ENCODE measurements at places on chromosomes 1 and 21.

GRCh38 chr1:65265651-65266351 is 43.5 kb upstream of the DNAJC6 start:
- no peak for DNase-seq

GRCh38 chr1:24855474-24855873 is 74.6 kb downstream of the RUNX3 start:
- DNase-seq: no peak

DNA sequence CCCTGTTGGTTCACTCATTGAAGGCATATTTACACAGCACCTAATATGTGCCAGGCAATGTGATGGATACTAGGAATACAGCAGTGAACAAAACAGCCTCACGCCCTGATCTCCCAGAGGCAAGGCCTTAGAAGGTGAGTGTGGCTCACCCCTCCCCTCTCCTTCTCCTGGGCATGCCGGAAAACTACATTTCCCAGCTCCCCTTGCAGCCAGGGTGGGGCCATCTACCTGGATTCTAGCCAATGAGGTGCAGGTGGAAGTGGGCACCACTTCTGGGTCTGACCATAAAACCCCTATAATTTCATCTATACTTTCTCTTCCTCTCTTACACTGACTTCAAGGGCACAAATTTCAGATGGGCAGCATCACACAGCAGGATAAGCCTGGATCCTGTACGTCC is 63.8 kb downstream of the FBXO2 start:
- no peak for DNase-seq

- no peak for DNase-seq
Observed at GRCh38 chr21:38839328-38840286, 33.9 kb downstream of the ETS2 start.

GRCh38 chr1:100277866-100278265 is 11.8 kb downstream of the RTCA start:
- no peak for DNase-seq

DNA sequence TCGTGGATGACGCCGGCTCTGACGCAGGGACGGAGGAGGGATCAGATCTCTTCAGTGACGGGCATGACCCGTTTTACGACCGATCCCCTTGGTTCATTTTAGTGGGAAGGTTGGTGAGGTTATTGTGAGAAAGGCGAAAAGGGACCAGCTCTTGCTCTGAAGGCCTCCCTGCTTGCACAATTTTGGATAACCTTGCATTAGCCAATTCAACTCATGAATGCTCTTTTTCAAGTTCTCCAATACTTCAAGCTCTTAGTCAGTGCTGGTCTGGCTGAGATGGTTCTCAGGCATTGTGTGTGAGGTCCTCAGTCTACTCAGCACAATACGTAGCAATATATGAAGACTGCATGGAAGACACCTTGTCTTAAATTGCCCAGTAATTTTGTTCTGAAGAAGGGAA is 72.6 kb upstream of the PGD start:
- no peak for DNase-seq

DNA sequence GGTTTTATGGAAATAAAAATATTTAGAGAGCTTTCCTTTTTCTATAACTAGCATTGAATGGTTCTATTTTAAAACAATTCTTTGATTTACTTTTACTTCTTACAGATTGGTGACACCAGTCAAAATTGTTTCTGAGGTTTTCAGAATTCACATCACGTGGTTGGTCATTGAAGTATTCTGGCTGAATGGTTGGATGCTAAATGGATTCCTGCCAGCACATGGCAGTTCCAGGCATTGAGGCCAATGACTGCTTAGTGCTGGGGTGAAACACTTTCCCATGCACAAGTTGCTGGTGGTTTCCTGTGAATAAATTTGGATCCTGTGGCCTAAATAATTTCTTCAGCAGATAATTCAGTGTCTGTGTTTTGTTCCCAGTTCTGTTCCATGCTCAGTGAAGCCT is 20.6 kb downstream of the NCAM2 start:
- no peak for DNase-seq

DNA sequence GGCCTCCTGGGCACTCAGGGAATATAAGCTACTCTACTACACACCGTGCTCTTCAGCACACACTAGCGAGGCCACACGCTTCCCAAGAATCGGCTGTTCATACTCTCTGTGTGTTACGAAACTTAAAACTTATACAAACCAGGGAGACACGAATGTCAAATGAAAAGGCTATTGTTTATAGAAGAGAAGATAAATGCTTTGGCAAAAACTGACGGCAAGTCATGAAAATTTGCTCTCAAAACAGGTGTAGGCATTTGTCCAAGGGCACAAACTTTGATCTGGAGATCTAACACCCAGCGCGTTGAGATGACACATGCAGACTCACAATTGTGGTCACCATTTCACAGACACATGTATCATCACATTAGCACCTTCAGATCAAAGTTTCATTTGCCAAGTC is 46.1 kb downstream of the USP48 start:
- DNase-seq: no peak

Measured in RWPE2 (cell line).